ENCODE measurements at places on chromosomes 7 and 10.

GRCh38 chr7:12066521-12066920 is 144.6 kb upstream of the TMEM106B start:
- DNase-seq: no peak

DNA sequence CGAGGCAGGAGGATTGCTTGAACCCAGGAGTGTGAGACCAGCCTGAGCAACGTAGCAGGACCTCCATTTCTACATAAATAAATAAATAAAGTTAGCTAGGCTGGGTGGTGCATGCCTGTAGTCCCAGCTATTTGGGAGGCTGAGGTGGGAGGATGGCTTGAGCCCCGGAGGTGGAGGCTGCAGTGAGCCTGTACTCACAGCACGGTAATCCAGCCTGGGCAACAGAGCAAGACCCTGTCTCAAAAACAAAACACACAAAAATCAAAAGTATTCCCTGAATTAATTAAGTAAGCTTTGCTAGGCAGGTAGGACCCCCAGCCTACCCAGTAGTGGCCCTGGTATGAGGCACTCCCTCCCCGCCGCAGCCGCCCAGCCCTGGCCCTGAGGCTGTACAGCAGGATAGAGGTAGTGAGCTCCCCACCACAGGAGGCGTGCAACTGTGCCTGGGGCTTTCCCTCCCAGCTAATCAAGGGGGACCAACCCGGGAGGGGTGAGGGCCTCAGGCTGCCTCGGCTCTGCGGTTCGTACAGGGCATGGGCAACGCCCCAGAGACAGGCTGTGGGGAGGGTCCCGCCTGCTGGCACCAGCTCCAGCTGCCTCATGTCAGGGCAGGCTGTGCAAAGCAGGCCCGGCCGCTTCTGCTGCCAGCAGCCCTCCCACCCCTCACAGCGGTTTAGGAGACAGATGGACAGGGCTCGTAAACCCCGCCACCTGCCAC is 1.0 kb upstream of the CYP2W1 start:
- no peak for DNase-seq

GRCh38 chr10:31253237-31253636 is 65.8 kb upstream of the ZEB1 start:
- DNase-seq: no peak

GRCh38 chr10:50592961-50593418 is 30.8 kb downstream of the SGMS1 start:
- no peak for DNase-seq

- DNase-seq: no peak
Observed at GRCh38 chr10:59047957-59048618, 128.4 kb upstream of the PHYHIPL start.

GRCh38 chr10:42150428-42151061 is 487.8 kb downstream of the ZNF33B start:
- DNase-seq: no peak

- no peak for DNase-seq
Observed at GRCh38 chr10:73076360-73077183, 20.1 kb downstream of the P4HA1 start.

DNA sequence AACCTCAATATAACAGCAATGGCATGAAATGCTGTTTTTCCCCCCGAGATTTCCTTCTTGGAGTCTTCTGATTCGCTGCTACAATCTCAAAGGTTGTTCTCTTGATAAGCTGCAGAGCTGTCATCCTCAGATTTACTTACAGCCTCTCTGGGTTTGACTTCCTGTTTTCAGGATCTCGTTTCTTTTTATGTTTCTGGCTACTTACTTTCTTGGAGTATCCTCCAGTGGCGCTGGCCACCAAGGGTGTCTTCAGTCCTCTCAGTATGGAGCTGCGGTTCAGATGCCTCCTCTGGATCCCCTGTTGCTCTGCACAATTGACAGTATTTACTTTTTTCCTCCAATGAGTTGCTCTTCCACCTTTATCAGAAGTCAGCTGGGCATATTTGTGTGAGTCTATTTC is 152.0 kb upstream of the TMEM72 start:
- no peak for DNase-seq
